ENCODE measurements at places on chromosomes 7 and 10.

- no peak for DNase-seq
Measured at GRCh38 chr7:127988751-127989150, 42.5 kb downstream of the LRRC4 start.

- DNase-seq, result no peak
Measured at GRCh38 chr10:78960316-78960800, 108.4 kb upstream of the ZMIZ1 start.

- DNase-seq, result peak; percentile 45
Measured at GRCh38 chr7:32957326-32958045, at the start of gene FKBP9. TSS of gene FKBP9 (plus strand) at chr7:32957440. CDS start at chr7:32957574, 134 bp downstream.

DNA sequence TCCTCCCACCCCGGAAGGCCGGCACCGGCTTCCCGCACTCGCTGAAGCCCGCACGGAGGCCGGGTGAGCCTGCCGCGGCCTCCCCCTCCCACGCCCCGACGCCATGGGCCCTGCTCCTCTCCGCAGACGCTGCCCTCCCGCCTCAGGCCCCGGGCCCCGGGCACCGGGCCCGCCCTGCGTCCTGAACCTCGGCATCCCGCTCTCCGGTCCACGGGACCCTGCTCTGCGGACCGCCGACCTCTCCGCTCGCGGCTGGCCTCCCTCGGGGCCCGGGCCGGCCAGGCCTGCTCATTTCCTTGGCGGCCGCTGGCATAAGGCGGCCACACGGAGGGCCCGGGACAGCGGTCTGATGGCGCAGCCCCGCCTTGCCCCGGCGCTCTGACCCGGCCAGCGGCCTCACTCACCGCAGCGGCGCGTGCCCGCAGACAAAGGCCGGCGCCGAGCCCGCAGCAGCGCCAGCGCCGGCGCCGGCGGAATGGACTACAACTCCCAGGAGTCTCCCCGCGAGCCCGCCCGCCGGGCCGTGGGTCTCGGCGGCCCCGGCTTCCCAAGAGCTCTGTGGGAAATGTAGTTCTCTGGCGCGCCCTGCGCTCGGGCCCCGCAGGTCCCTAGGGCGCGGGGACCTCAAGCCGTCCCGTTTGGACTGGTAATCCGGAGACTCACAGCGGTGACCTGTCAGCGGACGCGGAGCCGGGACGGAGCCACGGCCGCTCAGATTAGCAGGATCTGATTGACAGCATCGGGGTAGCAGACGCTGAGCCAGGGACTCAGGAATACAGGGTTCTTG is at the start of gene ZNF32:
TSS of gene ZNF32 (minus strand) at position 484 of the 787 bp plus-strand sequence. CDS start 2,748 bp downstream, outside the sequence.
- DNase-seq, result peak; percentile 68

GRCh38 chr7:22731766-22732165 is 4.8 kb downstream of the IL6 start:
- no peak for DNase-seq

- no peak for DNase-seq
Measured at GRCh38 chr10:62068464-62068863, 167.0 kb downstream of the ARID5B start.

DNA sequence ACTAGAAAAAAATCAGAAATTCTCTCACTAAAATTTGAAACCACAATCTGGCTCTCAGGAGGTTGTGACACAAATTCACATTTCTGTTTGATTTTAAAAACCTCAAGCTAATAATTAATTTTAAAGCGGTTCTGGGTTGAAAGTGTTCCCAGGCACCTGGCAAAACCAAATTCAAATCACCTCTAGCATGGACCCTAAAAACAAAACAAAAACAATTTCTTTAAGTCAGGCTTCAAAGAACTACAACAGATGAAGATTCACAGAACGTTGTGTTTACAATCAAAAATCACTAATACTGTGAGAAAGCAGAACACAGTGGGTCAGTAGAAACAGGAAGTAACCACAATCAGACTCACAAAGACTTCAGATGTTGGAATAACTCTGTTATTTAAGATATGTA is 7.2 kb upstream of the RELN start:
- no peak for DNase-seq

DNA sequence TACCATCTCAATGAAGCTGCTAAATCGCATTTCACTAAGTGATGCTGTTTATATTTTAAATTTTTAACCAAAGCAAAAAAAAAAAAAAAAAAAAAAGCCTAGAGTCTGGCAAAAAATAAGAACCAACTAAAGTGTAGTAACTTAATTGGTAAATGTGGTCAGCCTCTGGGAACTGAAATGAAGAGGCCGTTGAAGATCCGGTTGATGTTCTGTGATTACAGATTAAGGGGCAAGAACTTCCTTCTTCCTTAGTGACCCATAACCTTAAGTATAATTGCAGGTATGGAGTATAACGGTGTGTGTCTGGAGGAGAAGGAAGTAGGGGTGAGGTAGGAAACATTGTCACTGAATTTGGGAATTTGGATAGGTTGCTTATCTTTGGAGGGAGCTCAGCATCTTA is 7.7 kb upstream of the SRGN start:
- no peak for DNase-seq

GRCh38 chr7:85341121-85341520 is 154.3 kb upstream of the SEMA3D start:
- DNase-seq, result no peak

GRCh38 chr10:125687507-125688185 is 4.7 kb upstream of the TEX36 start:
- no peak for DNase-seq

- no peak for DNase-seq
Measured at GRCh38 chr10:58467931-58468635, 44.6 kb upstream of the BICC1 start.

- no peak for DNase-seq
Measured at GRCh38 chr10:128725531-128725930, 599.3 kb upstream of the MKI67 start.

GRCh38 chr10:121484816-121485215 is 113.4 kb downstream of the FGFR2 start:
- no peak for DNase-seq

DNA sequence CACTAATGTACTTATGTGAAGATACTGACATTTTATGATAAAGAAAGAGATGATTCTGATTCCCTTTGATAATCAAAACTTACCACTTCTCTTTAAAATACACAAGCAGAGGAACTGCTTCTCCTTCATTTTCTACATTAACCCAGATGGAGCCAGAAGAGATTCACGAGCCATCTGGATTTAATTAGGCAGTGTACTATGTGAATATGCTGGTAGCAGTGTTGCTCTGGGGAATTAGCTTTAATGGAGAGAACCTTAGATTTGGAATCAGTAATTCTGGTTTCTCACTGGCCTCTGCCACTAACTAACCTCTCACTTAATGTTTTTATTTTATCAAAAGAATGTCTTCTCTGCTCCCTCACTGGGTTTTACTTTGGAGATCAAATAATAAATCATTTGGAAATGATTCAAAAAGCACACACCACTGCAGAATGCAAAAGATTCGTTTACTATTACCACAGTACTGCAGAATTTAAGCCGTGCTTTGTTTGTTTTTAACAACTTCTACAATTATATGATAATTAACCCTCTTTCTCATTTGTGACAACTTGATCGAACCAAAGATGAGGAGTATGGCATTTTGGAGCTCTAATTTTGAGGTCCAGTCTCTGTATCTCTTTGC is 77.5 kb upstream of the PHYHIPL start:
- no peak for DNase-seq

DNA sequence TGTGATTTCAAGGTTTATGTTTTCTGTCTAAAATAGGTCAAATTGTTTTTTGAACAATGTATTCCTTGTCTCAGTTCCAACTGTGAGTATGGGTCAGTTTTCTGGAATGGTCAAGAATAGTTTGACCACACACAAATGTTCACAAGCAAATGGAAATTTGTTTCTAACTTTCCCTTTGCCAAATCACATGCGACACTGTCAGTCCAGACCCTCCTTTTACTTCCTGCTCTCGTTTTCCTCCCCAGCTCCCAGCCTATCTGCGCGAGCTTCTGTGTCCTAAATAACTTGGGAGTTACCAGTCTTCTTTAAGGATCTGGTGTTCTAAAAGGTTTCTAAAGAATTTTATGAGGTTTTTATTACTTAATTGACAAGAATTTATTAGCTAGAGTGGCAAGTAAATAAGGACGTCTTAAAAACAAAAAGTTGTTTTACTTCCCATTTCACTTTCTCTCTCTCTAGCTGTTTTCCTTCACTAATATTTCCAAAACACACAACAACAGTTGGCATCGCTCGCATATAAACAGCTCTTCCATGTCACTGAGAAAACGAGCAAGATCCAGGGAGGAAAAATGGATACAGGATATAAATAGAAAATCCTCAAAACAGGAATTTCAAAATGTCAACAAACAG is 266.1 kb upstream of the KLF6 start:
- DNase-seq, result no peak

DNA sequence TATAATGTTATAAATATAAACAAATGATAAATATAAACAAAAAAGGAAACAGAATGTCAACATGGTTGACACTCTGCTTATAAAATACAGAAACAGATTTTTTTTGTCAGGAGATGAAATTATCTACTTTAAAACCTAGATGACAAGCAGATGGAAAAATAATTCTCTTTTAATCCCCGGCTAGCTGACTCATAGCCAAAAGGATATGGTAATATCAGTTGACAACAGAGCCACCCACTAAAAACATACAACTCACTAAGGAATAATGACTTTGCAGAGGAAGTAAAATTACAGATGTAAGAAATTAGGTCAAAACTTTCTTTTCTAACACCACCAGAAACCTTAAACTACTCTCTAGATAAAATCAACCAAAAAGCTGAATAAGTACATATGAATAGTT is 131.1 kb upstream of the ABCB5 start:
- DNase-seq, result no peak

- DNase-seq, result no peak
Measured at GRCh38 chr7:727104-727805, at the start of gene PRKAR1B. TSS of gene PRKAR1B (minus strand) at chr7:727281. CDS start at chr7:711505, 15,776 bp downstream.

- no peak for DNase-seq
Measured at GRCh38 chr7:112908086-112908485, 117.9 kb upstream of the TMEM168 start.

DNA sequence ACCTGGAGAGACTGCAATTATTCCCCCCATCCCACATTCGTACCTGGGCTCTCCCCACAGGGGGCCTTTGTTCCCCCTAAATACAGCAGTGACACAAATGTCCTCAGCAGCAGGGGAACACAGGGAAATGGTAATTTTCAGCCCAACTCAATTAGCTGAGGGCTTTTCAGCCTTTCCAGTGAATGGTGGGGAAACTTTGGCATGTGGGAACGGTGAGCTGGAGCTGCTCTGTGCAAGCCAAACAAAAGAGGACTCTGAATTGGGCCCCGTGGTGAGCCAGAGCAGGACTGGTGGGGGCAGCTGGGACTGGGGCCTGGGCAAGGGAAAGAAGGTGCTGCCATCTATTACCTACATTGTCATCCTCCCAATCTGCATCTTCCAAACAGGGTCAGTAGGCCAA is 51.0 kb downstream of the FBXW4 start:
- no peak for DNase-seq

GRCh38 chr7:78516450-78516849 is 717.9 kb downstream of the PHTF2 start:
- DNase-seq, result no peak

GRCh38 chr7:124667312-124668153 is 98.1 kb downstream of the GPR37 start:
- no peak for DNase-seq

GRCh38 chr7:117588352-117588794 is 108.5 kb downstream of the CFTR start:
- no peak for DNase-seq

DNA sequence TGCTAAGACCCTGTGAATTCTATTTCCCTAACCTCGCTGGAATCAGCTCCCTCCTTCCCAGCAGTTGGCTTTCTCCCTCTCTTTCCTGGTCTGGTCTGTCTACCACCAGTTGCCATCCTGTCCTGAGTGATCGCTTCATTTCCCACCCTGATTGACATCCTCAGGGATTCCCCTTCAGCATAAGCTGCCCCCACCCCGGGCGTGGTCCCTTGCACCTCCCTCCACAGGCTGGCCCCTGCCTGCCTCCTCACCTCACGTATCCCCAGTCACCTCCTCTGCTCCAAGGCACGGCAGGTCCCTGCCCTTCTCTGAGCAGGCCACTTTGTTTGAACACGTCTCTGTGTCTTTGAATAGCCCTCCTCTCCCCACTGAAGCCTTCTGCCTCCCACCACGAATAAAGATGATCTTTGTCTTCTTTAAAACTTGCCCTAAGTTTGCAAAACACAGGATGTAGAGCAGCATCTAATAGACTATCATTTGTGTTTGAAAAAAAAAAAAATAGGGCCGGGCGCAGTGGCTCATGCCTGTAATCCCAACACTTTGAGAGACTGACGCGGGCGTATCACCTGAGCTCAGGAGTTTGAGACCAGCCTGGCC is 233.5 kb downstream of the CUX1 start:
- DNase-seq, result no peak

GRCh38 chr7:77661816-77662215 is 34.4 kb upstream of the RSBN1L start:
- no peak for DNase-seq

DNA sequence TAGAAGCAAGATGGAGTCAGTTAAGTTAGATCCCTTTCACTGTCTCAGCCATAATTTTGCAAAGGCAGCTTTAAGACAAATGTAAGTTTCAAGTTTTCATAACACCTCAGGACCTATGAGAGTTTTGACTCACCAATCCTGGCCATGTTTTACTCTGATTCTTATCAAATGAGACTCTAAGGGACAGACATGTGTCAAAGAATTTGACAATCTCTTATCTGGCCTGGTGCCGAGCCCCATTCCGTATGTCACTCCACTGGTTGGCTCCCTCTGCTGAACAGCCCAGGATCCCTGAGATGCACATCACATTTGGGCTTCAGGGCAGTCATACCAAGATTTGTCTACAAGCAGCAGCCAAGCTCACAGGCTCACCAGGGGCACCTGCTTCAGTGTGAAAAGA is 187.6 kb upstream of the STK17A start:
- DNase-seq, result no peak

DNA sequence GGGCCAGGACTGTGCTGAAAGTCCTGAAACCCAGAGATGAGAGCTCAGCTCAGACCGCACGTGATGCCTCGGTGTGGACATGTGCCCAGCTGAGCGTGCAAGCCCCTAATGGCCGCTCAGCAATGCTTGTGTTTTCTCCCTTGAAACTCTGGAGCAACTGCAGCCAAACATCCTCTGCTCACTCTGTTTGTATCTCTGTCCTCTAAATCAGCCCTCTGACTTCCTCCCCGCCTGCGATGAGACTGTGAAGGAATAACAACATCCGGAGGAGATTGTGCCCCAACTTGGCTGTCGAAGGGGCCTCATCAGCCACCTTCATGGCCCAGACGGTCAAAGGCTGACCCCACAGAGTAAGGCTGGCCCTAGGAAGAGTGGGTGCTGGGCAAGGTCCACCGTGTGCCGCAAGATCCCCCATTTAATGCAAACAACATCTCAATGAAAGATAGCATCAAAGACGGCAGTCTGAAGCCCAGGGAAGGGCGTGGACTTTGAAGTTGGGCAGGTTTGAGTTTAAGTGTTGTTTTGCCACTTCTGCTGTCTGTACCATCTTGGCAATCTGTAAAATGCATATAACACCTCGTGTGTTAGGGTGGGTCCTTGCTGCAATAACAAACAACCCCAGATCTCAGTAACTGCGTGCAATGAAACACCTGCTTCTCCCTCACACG is 39.9 kb downstream of the CALML3 start:
- no peak for DNase-seq

GRCh38 chr7:86784765-86785164 is 141.1 kb downstream of the GRM3 start:
- peak; percentile 15 for DNase-seq
